ENCODE measurements at places on chromosomes 2 and 18.

DNA sequence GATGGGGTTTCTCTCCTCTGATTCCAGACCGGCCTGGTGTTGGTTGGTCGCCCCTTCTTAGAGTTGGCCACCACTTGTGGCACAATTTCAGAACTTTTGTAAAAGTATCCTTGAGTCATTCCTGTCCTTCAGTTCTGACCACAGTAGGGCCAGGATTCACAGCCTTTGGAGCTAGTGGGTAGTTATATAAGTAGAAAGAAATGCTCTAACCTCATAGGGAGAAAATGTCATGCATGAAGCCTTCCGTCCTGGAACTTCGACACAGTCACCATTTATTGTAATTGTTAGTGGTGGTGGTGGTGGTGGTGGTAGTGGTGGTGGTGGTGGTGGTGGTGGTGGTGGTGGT, 65.4 kb downstream of the EPAS1 start:
- no peak for DNase-seq

DNA sequence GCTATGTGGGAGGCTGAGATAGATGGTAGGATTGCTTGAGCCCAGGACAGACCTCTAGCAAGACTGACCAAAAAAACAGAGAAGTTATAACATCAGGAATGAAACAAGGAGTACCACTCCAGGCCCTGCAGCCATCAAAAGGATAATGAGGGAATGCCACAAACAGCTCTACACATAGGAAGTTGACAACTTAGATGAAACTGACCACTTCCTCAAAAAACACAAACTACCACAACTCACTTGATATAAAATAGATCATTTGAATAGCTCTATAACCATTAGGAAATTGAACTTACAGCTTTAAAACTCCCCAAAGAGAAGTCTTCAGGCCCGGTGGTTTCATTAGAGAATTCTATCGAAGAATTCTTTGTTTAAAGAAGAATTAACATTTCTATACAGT, 12.9 kb upstream of the ESPNL start:
- DNase-seq: no peak

- no peak for DNase-seq
Measured at GRCh38 chr2:12704378-12704777, 12.4 kb upstream of the TRIB2 start.

GRCh38 chr18:12751891-12752290, 49.0 kb downstream of the PSMG2 start:
- DNase-seq: no peak

DNA sequence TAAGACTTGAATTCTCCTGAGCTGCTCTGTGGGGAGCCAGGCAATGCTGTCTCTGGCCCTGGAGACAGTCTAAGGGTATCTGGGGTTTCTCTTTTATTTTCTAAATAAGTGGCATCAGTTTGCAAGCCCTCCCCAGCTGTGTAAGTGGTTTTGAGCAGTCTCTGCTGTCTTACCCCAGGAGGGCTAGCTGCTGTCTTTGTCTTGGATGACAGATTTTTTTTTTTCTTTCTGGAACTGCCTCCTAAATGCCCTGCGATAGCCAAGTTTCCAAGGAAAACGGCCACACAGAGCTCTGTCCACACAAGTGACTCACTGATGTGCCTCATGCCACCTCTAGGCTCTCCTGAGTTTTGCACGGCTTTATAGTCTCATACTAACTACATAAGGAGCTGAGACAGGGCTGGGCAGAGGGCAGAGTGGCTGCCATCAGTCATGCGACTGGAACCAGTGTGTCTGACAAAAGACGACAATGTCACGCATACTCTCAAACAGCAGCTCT, 37.2 kb upstream of the THOC1 start:
- no peak for DNase-seq

GRCh38 chr2:238720232-238720672, 127.6 kb upstream of the TWIST2 start:
- DNase-seq: no peak

GRCh38 chr2:233384015-233384414, 29.7 kb downstream of the DGKD start:
- no peak for DNase-seq

- DNase-seq: no peak
Measured at GRCh38 chr2:84919885-84920580, 14.6 kb downstream of the TMSB10 start.

All from CD8-positive, alpha-beta memory T cell (primary cell).